Naive thymus-derived CD4-positive, alpha-beta T cell (primary cell): ENCODE measurements at places on chromosomes 5 and 9. TPM values are rescaled to one million over a fixed set of nuclear protein-coding genes. Genes with fewer than 3 reads are reported as not detected.
A peak's percentile ranks its signal among the peaks of the same experiment; 100 is the strongest.

DNA sequence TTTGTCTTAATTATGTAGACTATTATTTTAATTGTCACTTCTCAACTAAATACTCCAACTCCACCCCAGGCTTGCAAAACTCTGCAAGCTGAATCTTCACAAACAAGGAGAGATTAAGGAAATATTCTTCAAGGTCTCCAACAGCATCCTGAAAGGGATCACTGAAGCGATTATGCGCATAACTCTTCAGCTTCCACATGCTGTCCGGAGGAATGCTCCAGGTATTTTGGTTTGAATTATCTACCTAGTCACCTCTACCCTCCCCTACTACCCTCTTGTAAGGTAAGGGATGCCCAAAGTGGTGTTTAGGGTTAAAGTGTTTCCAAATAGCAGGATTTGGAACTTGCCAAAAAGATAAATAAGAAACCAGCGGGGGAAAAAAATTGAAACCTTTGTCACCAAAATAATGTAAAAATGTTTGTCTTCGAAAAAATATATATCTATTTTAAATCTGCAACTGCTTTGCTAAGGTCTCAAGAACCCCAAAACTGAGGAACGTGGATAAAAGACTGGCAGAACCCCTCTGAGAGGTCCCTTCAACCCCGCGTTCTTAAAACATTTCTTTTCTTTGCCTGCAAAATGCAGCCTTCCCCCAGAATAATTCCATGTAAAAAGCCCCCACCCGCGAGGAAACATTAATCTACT lies 11.6 kb downstream of the PTCH1 start:
- DNase-seq, result no peak

DNA sequence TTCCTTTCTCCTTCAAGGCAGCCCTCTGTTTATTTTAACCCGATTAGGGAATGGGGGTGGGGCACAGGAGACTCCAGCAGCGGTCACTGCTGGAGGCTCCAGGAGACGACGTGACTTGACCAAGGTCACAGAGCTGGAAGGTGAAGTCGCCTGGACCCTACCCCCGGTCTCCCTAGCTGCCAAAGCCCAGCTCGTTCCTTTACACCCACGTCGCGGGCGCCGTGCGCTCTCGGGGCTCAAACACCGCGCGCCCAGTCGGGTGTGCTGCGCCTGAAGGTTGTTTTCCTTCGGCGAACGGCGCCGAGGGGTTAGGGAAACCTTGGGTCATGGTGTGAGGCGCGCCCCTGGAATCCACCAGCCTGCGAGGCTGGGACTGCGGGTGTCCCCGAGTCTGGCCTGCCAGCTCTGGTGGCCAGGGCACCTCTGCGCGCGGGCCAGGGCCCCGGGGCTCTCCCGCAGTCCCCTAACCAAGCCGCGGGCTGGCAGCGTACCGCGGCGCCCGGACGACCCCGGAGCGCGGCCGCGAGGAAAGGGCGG lies 747 bp upstream of the UNC5A start:
- DNase-seq, result no peak

DNA sequence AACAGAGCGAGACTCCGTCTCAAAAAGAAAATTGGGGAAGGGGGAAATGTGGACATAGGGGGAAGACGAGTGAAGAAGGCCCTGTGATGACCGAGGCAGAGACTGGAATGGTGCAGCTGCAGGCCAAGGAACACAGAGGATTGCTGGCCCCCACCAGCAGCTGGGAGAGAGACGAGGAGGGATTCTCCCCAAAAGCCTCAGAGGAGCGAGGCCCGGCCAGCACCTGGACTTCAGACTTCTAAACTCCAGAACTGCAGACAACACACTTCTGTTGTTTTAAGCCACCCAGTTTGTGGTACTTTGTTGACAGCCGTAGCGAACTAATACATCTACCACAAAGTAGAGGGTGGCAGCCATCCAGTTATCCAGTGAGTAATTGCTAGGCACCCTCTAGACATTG lies 124.6 kb downstream of the ATPSCKMT start:
- no peak for DNase-seq

DNA sequence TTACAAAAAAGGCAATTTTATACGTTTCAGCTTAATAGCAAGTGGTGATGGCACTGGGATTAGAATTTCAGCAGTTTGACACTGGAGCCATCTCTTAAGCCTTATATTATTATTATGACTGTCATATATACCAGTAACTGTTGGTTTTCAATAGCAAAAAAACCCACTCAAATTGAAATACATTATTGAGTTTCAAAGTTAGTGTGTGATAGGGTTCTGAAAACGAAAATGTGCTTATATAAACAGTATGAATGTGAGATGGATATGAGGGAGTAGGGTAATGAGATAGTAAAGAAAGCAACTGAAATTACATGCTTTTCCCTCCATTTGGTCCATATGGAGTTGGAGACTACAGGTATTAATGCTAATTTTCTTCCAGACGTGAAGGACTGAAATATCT lies 68.6 kb upstream of the ACTBL2 start:
- DNase-seq, result no peak

DNA sequence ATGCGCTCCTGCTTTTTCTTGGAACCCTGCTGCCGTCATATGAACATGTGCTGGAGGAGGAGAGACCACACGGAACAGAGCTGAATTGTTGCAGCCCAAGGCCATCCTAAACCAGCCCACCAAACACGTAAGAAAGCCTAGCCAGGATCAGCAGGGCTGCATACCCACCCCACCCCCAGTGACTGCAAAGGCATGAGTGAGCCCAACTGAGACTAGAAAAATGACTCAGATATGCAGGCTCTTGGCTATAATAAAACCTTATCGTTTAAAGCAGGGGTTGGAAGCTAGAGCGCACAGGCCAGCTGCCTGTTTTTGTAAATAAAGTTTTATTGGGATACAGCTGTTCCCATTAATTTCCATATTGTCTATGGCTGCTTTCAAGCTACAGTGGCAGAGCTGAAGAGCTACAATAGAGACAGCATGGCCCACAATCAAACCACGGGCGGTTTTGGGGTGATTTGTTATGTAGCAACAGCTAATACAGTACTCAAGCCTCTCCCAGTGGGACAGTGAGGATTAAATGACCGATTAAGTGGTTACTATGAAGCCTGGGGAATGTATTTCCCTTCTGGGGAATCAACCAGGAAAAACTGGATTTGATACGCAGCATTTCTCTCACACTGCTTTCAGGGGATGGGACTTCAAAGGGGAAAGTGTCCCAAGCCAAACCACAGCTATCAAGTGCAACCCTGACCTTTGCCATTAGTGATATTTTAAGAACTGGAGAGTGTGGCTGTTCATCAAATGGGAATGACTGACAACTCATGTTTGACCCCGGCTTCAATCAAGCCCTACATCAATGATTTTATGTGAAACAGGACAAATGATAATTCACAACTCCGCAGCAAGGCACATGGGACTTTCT lies 6.3 kb downstream of the SHB start:
- no peak for DNase-seq

DNA sequence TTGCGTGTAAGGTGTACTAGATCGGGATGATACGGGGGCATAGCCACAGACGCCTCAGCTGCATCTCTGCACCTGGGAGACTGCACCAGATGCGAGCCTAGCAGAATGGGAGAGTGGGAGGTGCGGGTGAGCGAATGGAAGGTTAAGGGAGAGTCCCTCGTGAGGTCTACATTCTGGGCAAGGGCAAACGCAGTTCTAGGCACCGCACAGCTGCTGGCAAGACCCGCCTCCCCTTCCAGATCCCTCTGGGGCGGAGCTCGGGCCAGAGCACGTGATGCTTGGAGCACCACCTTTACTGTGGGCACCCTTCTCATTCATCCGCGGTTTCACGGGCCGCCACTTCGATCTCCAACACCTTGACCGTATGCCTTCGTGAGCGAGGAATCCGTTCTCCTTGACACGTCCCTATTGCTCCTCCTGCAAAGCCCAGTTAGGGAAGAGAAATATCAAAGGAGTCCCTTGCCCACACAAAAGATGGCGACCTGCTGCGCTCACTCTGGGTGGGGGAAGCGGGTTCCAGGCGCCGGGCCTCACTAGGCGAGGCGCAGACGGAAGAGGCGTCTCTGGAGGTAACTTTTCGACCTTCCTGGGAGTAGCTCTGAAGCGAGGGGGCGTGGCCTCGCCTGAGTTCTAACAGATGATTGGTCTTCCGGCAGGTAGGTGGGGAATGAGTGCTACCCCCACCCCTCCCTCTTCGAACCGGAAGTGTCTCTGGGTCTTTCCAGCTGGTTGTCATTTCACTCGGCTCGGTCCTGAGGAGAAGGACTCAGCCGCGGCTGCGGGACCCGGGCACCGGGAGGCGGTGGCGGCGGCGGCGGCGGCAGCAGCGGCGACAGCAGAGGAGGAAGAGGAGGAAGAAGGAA lies at the start of gene CPEB4:
Gene CPEB4 (plus strand): TSS at position 740 of the 863 bp plus-strand sequence. CDS start 1,385 bp downstream, outside the sequence.
- peak; percentile 98 for DNase-seq

GRCh38 chr5:2562036-2562435 lies 189.4 kb downstream of the IRX2 start:
- DNase-seq, result no peak

- DNase-seq, result no peak
These were observed 98.8 kb downstream of the CARTPT start for GRCh38 chr5:71817891-71818290.

DNA sequence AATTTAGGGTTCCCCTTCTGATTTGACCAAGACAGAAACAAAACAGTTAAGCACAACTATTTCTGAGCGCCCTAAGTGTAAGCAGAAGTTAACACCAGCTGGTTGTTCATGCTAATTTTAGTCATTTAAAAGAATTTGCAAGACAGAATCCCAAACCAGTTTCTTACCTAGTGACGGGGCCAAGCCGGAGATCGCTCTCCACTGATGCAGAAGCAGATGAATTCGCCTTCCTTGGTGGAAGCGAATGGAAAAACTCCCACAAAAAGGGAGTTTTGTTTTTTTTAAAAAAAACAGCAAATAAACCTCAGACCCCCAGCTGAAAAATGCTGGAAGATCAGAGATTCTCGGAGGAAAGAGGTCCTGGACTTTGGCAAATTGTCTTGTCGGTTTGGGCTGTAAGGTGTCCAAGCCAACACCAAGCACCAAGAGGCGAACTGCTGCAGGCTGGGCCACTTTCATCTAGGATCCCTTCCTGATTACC lies 47.4 kb upstream of the GLDC start:
- DNase-seq, result no peak

- DNase-seq, result no peak
These were observed 245.1 kb upstream of the ISL1 start for GRCh38 chr5:51138164-51138563.

- no peak for DNase-seq
These were observed 25.0 kb downstream of the TNFSF8 start for GRCh38 chr9:114905170-114905940.

DNA sequence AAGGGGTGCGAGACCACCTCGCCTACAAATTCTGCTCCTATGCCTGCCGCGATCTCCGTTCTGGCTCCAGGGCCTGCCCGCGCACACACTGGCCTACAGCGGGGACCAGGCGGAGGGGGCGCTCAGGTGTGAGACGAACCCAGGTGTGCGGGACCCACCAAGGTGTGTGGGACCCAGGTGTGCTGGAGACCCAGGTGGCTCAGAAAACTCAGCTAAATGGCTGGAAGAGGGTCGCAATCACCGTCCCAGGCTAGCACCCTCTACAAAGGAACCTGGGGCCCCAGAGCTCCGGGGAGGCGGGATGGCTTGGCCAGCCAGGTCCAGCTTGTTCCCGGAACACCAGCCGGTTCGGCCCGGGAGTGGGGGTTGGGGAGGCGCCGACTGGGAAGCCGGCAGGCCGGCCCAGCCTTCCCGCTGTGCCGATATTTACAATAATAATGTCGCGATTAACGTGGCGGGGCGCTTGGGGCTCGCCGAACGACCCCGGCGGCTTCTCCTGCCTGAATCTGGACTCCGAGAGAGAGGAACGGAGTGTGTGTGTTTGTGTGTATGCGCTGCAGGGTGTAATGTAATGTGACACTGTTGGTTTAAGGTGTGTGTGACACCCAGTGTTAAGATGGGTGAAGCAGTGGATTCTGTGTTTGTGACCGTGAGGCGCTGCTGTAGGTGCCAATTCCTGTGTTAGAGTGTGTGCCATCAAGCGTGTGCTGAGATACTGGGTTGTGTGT lies 1.4 kb downstream of the PCDH1 start:
- DNase-seq, result no peak

- no peak for DNase-seq
These were observed 24.4 kb downstream of the ZCCHC7 start for GRCh38 chr9:37144762-37145161.

GRCh38 chr5:122492675-122493074 lies 180.6 kb downstream of the SNCAIP start:
- no peak for DNase-seq

The GPR150 gene
- total RNA-seq, result 1.1 TPM

The PCDHB15 gene
- not detected for total RNA-seq

The FRRS1L gene
- total RNA-seq, result not detected

The ADGRD2 gene
- total RNA-seq, result not detected

The UBLCP1 gene
- total RNA-seq, result 30.9 TPM

The GABRG2 gene
- not detected for total RNA-seq

The SPATA31C1 gene
- not detected for total RNA-seq
